Hematopoietic multipotent progenitor cell treated with erythropoietin and hydrocortisone succinate and interleukin-3 and kit ligand, for 15 days (in vitro differentiated cells): ENCODE measurements at places on chromosomes 5 and 9.

DNA sequence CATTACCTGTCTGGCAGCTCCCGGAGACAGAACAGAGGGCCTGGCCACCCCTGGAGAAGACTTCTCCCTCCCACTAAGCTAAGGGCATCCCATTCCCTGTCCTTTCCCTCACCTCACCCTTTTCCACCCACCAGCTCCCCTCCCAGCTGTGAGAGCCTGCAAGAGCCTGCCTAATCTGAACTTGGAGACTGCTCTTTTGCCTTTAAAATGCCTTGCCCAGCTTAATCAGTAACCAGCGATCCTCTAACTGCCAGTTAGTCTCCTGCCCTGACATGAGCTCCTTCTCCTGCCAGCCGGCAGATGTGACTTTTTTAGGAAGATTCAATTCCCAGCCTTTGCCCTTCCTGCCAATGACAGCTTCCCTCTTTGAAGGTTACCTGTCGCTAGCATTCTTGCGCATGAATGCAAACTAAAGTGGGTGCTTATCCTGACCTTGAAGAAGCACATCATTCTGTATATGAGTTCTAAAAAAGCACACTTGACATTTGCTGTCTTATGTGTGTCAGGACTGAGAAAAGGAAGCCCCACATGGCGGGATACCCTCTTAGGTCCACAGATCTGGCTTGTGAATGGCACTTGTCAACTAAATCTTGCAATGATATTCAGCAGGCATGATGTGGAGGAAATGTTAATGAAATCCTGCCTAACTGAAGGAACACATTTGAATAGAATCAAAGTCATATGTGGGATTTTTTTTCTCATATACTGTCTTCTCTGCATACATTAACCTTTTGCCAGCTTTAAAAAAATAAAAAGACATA is 411.2 kb upstream of the SLC30A5 start:
- no peak for DNase-seq

DNA sequence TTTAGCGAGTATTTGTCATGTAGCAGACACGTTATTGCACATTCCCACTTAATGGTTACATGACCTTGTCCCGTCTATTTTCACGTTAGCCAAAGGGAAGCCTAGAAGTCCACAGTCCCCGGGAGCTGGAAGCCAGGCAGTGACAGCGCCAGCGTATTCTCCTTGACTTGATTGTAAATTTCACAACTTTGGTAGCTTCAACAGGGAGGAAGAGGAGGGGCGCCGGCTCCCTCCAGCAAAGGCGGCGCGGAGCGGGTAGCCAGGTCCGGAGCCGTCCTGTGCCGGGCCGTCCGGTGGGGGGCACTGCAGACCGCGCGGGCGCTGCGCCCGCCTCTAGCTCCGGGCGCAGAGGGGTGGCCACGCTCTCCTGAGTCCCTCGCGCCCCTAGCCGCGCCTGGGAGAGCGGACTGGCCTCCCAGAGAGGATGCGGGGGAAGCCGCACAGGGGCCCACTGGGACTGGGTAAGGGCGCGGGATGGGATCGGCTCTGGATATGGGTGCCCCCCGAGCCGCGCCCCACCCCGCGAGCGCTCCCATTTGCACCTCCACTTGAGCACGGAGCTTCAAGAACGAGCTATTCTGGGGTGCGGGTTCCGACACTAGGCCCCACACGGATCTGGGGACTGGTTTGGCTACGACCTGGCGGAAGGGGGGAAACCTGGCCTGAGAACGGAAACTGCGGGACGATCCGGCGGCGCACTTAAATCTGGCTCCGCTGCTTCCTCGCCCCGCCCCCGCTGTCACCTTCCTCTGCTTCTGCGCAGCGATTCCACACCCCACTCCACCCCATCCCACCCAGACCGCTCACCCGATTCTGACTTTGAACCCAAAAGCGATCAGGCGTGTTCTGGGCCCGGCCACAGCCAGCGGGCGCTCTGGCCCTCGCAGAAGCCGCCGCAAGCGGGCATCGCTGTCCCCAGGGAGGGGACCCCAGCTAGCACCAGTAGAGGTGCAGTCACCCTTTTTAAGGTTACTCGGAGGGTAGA is 23.8 kb downstream of the KLF4 start:
- DNase-seq = no peak

GRCh38 chr5:147554261-147554817 is 44.5 kb upstream of the DPYSL3 start:
- DNase-seq = no peak

DNA sequence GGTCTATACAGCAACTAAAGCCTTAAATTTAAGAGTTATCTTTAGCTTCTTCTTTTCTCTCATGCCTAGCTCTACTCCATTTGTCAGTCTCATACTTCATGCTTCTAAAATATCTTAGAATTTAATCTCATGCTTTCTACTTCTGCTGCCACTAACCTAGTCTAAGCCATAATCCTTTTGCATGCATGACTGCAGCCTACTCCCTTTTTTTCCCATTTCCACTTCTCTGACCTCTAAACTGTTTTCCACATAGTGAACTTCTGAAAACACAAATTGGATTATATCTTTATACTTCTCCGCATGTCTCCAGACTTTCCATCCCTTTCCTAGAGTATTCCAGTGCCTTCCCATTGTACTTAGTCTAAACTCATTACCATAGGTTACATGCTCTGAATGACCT is 193.0 kb downstream of the XRCC4 start:
- DNase-seq = no peak

DNA sequence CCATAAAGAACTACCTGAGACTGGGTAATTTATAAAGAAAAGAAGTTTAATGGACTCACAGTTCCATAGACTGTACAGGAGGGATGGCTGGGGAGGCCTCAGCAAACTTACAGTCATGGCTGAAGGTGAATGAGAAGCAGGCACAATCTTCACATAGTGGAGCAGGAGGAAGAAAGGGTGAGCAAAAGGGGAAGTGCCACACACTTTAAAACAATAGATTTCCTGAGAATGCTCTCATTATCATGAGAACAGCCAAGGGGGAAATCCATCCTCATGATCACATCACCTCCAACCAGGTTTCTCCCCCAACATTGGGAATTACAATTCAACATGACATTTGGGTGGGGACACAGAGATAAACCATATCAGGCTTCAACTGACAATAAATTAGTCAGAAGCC is 664.9 kb downstream of the TAF11L14 start:
- DNase-seq = no peak

GRCh38 chr5:74850789-74851425 is 15.3 kb downstream of the FAM169A start:
- no peak for DNase-seq

- DNase-seq = no peak
These were observed 57.2 kb upstream of the GHR start for GRCh38 chr5:42366051-42366450.
